ENCODE measurements at places on chromosomes 6 and 20.

GRCh38 chr20:45318386-45318939 is 10.4 kb upstream of the MATN4 start:
- no peak for DNase-seq

GRCh38 chr20:44576297-44576696 is 6.1 kb upstream of the PKIG start:
- DNase-seq: no peak

DNA sequence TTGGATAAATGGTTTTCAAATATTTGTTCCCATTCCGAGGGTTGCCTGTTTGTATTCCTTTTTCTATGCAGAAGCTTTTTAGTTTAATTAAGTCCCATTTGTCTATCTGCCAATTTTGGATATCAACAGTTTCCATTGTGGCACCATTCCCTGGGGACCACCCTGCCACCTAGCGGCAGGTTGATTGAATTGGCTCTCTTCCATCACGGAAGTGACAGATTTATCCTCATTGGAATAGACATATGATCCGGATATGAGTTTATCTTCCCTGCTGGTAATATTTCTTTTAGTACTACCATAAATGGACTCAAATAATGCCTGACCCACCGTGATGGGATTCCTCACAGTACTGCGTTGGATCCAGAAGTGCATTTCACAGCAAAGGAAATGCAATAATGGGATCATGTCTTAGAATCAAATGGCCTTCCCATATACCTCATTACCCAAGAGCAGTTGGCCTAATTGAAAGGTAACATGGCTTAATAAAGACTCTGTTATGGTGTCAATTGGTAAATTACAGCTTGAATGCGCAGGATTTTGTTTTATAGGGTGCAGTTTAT is 327.0 kb downstream of the BMP2 start:
- DNase-seq: peak; percentile 89

DNA sequence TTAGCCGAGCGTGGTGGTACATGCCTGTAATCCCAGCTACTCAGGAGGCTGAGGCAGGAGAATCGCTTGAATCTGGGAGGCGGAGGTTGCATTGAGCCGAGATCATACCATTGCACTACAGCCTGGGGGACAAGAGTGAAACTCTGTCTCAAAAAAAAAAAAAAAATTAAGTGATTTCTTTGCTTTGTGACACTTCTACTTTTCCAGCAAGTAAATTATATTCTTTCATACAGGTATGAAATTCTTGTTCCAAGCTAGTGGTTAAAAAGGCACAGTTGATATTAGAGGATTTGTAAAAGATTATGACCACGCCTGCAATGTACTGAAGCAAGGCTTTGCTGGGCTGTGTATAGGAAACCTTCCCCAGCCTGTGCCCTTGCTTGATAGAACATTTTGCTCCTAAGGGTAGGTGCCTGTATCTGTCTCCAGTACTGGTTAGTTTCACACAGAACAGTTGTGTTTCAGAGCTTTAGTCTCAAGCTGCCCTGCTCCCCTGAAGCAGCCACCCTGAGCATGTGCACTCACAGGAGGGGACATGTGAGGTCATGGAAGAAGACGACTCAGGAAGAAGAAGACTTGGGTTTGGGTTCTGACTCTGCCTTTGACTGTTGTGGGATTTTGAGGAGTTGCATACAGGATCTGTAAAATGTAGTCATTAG is 10.2 kb downstream of the PTPN1 start:
- no peak for DNase-seq

DNA sequence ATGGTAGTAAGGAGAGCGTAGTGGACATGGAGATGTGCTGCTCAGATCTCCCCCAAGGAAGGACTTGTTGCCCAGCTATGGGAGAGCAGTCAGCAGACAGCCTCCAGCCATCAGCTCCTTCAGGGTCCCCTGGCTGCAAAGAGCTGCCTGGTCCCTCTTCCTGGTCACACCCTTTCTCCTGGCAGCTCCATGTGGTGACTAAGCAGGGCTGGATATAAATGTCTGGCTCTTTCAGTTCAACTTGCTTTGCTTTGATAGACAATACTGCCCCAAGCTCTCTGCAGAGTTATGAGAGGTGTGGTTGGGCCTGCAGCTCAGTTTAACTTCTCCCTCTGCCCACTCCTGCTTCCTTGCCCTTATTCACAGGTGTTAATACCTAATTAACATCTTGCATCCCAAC is 64.1 kb upstream of the DDR1 start:
- no peak for DNase-seq

DNA sequence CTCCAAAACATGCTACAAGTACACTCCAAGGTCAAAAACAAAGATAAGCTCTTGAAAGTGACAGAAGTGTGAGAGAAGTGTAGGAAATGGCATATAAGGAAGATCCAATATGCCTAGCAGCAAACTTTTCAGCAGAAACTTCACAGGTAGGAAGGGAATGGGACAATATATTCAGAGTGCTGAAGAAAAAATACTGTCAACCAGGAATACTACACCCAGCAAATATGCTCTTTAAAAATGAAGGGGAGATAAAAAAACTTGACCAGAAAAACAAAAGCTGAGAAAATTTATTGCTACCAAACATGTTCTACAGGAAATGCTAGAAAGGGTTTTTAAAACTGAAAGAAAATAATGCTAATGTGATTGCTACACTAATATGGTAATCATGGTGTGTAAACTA is 46.2 kb downstream of the THBS2 start:
- no peak for DNase-seq

DNA sequence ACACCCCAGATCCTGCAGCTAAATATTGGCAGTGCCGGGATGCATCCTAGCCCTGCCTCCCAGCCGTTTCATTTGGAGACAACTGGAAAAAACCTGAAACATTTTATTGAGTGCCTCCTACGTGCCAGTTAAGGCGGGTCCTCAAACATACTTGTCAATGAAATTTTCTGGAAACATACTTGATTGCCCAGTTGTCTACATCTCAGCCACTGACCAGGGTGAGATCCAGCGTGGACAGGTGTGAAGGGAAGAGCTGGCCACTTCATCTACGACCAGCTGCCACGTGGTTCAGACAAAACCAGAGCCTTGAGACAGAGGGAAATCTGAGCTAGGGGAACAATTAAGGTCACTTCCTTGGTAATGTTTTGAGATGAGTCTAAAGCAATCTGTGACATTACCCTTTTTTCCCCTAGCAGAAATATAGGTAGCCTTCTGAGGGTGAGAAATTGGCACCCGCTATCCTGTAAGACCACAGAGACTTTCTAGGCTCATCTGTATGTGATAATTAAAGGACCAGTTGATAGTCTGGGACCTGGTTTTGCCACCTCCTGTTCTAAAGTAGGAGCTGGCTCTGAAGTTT is 116.3 kb upstream of the MTHFD1L start:
- DNase-seq: no peak

GRCh38 chr6:70325009-70325408 is 22.1 kb upstream of the COL9A1 start:
- no peak for DNase-seq

DNA sequence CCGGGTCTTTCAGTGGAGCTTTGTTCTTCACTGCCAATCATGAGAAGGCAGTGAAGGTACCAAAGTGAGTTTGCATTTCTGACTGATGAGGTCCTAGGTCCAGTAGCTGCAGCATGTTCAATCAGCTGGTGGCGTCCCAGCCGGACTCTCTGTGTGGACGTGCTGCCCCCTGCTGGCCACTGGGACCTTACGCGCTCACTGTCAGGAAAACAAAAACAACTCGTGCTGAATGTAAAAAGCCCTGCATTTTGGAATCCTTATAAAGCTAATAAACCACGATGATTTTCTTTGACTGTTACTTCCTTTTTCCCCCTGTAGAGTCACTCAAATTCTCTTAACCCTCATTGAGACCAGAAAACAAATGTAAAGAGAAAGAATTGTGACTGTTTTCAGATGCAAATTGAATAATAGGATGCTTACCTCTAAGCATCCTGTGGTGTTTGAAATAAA is 4.9 kb upstream of the CD24 start:
- peak; percentile 82 for DNase-seq

DNA sequence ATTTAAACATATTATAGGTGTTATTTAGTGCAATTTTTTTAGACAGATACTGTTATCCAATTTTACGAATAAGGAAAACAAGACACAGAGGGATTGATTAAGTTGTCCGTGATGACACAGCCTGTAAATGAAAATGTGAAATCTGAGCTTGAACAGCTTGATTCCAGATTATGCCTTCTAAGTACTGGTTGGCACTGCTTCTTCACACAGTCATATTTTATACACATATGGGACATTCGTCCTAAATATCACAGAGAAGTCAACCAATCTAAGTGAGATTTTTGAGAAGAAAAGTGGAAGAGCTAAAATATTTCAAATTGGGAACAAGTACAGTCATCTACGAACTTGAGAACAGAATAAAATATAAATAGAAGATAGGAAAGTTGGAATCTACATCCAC is 756.3 kb downstream of the BCKDHB start:
- no peak for DNase-seq

- DNase-seq: no peak
These were observed 46.3 kb upstream of the CDH4 start for GRCh38 chr20:61205769-61206168.

DNA sequence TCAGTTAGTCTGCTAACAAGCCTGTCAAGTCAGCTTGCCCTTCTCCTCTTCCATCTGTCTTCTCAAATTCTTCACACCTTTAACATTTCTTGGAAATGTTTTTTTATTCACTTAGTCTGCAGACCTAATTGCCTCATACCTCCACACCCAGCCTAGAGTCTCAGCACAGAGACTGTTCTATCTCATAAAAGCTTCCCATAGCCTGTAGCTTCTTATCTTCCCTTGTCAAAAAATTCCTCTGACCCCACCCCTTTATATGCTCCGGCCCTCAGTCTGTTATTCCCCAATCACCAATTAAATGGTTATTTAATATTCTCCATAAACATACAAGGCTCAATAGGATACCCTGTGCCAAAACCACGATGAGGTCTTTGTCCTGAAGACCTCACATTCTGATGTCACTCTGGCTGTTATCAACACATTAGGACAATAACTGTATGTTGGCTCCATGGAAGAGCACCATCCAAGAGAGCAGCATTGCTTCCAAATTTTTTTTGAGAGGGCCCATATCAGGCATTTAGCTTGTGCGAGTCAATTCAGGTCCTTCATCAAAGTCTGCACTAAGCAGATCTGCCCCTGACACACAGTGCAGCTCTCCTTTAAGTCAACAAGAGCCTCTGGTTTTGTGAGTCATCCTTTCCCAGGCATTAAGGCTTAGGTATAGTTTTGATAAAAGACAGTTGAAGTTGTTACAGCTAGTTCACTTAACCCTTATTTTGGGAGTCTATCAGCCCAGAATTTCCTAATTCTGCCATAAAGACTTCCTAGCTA is 83.2 kb upstream of the TBX18 start:
- no peak for DNase-seq

GRCh38 chr6:144543006-144543871 is 258.1 kb downstream of the UTRN start:
- DNase-seq: no peak

DNA sequence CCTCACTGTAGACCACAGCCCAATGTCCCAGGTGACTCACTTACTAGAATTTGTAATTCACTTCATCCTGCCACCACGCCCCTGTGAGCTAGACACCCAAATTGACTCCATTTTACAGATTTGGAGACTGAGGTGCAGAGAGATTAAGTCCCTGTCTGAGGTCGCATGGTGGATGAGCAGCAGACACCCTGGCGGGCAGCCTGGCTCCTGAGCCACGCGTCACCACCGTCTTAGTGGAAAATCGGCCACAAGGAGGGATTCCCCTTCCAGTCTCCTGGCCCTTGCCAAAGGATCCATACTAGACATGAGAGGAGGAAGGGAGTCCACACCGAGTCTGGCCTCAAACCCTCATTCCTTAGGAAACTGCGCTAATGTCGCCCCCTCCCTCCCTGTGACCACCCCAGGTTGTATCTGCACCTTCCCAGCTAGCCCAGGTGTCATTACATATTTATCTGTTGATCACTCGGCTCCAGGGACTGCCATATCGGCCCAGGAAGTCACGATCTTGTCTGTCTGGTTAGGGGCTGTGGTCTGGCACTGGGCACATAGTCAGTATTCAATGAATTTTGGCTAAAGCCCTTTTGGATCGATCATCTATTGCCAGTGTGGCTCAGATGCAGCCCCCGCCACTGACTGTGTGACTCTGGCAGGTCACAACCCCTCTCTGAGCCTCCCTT is 25.7 kb upstream of the PTGIS start:
- DNase-seq: no peak

DNA sequence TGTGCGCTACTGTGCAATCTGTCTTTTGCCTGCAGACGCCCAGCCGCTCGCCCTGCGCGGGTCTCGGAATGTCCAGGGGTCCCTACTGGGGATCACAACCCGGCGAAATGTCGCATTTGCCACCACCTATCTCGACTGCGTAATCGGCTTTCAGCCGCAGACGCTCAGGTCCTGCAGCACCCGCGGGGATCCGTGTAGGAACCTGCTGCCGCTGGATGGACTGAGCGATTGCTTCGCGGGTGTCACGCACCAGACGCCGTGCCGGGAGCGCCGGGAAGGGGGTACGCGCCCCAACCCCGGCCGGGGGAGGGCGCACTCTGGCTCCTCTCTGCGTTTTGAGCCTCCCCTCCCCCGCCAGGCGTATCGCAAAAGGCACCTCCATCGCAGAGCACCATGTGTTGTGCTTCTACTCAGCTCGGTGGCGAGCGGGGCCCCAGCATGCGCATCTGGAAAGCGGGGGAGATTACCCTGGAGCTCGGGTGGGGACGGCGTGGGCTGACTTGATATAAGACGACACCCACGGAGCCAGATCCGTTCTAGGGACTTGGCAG is 747 bp upstream of the PTPRA start:
- peak; percentile 41 for DNase-seq

DNA sequence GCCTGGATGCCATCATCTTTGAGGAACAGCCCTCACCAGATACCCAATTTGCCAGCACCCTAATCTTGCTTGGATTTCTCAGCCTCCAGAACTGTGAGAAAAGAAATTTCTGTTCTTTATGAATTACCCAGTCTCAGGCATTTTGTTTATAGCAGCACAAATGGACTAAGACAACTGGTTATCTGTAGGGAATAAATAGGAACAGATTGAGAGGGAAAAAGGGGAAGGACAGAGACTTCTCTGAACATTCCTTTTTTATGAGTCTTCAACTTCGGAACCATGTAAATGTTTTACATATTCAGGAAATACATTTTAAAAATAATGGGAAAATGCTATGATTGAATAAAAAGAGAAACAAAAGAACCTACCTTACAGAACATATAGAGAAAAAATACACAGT is 20.9 kb downstream of the KCTD20 start:
- no peak for DNase-seq

DNA sequence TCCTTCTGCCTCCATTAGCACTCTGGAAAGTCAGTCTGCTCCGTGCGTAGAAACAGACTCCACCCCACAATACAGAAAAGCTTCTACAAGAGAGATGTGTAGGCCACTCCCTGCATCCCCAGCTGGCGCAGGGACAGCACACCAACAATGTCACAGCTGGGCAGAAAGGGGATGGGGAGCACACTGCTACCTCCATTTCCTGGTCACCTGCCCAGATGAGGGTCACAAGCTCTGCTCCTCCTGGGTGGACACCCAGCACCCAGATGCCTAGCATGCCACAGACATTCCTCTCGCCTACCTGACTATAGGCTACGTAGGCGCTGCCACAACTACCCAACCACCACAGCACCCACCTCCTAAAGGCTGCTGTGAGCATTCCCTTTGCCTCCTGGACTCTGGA is 12.2 kb downstream of the BEND3 start:
- no peak for DNase-seq

Data from NCI-H1105 treated with DMSO at 0.1 percent for 48 hours (cell line).